ENCODE measurements at places on chromosomes 11 and 22.

- DNase-seq = peak; percentile 87
Observed at GRCh38 chr11:59053387-59053786, 32.7 kb upstream of the GLYATL1B start.

- no peak for DNase-seq
Observed at GRCh38 chr22:48305726-48306235, 1521.9 kb downstream of the BRD1 start.

DNA sequence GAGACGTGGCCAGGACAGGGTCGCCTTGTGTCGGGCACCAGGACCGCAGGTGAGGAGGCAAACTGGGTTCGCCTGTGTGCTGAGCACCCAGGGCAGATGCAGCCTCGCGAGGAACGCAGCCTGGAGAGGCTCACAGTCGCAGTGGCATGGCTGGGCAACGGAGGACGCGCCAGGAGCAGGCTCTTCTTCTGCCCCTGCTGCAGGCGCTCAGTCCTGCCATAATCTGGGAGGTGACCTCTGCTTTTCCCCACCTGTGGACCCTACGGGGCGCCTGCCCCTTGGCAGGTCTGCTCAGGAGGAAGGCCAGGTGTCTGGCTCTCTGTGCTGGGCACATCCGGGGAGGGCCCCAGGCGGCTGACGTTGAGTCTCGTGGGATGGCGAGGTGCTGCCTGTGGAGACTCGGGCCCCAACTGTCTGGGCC, 1136.2 kb downstream of the BRD1 start:
- no peak for DNase-seq

- no peak for DNase-seq
Observed at GRCh38 chr11:2390091-2390724, 10.3 kb upstream of the TSSC4 start.

- DNase-seq = no peak
Observed at GRCh38 chr11:14892577-14892976, 546 bp upstream of the CYP2R1 start.

- no peak for DNase-seq
Observed at GRCh38 chr11:45794169-45794568, 10.8 kb upstream of the SLC35C1 start.

DNA sequence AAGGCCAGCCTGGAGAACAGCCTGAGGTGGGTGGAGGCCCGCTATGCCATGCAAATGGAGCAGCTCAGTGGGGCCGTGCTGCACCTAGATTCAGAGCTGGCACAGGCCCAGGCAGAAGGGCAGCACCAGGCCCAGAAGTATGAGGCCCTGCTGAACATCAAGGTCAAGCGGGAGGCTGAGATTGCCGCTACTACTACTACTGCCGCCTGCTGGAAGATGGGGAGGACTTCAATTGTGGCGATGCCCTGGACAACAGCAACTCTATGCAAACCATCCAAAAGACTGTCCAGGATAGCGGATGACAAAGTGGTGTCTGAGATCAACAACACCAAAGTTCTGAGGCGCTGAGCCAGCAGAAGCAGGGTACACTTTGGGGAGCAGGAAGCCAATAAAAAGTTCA, 3.1 kb upstream of the TMEM218 start:
- DNase-seq = no peak

Measured in stimulated activated CD4-positive, alpha-beta T cell treated with anti-CD3 and anti-CD28 coated beads, Interleukin-15, amount 100 ng/mL, for 24 hours (primary cell).